NCI-H345 (cell line): ENCODE measurements at places on chromosomes 5 and 9.

DNA sequence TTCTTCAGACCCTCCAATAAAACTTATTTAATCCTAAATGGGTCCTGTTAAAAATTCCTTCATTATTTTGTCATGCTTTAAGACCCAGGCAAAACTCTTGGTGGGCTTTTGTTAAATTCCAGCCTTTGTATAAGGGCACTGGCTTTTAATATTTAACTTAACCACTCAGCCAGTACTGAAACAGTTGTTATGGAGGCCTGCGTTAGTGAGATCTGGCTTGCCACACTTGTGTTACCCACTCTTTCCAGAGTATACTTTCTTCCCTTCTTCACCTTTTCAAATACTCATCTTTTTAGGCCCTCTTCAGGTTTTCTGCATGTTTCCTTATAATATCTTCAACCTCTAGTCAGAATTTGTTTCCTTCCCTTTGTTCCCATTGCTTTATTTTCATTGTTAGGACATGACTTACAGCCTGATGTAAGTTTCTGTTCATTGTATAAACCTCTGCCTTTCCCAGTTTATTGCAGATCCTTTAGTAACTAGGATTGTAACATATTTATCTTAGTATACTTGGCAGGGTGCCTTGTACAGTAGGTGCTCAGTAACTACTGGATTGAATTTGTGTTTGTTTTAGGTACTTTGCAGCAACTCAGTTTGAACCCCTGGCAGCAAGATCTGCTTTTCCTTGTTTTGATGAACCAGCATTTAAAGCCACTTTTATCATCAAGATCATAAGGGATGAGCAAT, 48.8 kb downstream of the LNPEP start:
- DNase-seq: no peak

DNA sequence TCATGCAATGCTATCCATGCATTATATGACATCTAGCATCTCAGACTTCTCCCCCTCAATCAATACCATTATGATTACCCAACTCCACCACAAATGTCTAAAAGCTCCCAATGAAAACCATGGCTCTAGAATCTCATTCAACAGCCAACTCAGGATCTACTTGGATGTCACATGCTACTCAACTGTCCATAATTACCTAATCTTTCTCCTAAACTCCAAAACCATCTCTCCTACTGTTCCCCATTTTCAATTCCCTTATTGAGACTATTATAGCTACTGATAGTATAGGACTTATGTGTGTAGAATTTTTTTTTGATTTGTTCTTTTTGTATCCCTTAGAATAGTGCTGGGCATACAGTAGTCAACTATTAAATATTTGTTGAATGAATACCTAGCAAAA, 8.2 kb upstream of the STRBP start:
- no peak for DNase-seq

DNA sequence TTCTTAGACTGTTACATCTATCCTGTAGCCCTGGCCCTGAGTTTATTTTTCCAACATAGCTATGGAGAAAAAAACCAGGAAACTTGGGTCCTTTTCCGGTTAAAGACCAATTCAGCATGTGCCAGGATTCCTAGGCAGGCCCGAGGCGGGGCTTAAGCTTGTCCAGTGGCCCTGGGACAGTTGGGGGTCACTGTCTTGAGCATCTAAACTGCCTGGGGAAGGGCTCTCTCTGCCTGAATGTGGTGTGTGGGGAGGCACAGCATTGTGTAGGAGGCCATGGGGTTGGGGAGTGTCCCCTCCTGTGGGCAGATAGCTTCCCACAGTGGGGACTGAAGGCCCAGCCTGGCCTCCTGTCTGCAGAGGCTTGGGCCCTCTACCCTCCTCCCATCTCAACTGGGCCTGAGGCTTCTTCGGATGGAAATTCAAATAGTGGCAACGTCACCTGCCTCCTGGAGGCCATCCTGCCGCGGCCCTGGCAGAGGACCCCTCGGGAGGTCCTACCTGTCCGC, 88.8 kb downstream of the PHF2 start:
- no peak for DNase-seq

GRCh38 chr5:44358421-44358820, 30.8 kb downstream of the FGF10 start:
- no peak for DNase-seq

DNA sequence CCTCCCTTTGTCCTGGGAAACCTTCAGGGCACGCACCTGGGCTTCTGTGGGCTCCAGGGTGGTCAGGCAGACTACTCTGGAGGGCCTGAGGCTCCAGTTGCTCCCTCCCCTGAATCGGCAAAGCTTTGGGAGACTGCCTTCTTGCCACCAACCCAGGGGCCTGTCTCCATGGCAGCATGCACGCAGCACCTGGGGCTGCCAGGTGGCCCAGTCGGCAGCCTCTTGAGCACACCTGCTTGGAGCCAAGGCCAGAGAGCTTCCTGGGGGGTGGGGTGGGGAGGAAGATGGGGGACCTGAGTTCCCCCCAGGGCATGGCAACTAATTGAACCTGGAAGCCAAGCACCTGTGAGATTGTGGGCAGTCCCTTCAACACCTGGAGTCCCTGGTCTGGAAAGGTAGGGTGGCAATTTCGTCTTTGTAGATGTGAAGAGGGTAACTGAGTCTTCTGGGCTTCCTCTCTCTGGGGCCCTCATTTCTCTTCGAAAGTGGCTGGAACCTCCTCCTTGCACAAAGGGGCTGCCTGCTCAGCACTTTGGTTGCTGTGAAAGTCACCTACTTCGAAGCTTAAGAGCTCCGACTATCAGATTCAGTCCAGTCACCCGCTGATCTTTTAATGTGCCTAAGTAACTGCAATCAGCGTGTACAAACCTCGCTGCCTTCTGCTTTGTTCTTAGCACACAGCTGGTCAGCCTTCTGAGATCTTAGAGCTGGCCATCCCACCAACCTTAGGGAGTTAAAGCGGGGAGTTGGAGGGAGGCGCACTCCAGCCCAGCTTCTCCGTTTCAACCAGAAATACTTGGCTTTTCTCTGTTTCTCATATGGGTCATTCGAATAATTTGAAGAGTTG, 4.0 kb downstream of the RNF183 start:
- DNase-seq: peak; percentile 91
